ENCODE measurements at places on chromosomes 2 and 18.

DNA sequence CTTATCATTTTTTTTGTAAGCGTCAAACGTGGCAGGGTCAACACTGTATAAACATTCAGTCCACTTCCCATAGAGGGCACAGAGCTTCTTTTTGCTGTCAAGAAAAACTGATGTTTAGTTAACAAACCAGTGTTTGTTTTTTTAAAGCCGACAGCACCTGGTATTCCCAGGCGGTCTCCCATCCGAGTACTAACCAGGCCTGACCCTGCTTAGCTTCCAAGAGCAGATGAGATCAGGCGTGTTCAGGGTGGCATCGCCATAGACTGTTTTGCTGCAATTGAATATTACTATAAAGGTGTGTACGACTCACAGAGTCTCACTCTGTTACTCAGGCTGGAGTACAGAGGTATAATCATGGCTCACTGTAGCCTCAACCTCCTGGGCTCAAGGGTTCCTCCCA is 31.5 kb downstream of the CABYR start:
- DNase-seq = no peak

GRCh38 chr2:64770781-64771334 is 117.1 kb upstream of the SERTAD2 start:
- DNase-seq = peak; percentile 72

- no peak for DNase-seq
These were observed 58.2 kb upstream of the ZEB2 start for GRCh38 chr2:144578099-144578498.

DNA sequence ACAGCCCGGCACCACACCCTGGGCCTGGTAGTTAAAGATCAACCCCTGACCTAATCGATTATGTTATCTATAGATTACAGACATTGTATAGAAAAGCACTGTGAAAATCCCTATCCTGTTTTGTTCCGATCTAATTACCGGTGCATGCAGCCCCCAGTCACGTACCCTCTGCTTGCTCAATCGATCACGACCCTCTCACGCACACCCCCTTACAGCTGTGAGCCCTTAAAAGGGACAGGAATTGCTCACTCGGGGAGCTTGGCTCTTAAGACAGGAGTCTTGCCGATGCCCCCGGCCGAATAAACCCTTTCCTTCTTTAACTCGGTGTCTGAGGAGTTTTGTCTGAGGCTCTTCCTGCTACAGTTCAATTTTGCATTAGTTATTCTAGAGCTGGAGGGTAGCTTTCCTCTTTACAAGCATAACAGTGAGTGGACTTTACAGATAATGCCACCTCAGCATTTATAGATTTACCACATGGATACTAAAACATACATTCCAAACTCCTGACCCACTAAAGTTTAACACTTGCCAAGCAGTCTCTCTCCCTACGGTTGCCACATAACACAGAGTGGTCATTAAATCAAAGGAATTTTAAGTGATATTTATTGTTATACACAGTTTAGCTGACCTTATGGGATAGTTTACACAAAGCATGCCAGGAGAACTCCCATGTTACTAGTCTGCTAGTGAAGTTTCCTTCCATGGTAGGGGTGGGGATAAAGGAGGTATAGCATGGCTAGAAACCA is 101.0 kb downstream of the EVA1A start:
- no peak for DNase-seq

GRCh38 chr2:181778621-181779201 is 98.4 kb upstream of the NEUROD1 start:
- no peak for DNase-seq

DNA sequence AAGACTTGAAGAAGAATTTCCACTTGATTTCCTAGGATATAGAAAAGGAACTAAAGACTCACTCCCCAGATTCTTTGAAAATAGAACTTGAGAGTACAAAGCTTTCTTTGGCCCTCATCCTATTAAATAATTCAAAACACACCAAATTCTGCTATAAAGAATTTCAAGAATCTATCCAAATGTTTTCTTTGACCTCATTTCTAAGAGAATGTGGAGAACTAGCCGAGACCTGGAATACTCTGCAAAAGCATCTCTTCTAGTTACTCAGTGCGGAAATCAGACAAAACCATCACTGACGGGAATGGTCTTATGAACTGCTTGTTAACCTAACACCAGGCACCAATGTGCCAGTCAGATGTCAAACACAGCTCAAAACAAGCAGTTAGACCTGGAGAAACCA is 44.2 kb upstream of the ARL5A start:
- DNase-seq = no peak

DNA sequence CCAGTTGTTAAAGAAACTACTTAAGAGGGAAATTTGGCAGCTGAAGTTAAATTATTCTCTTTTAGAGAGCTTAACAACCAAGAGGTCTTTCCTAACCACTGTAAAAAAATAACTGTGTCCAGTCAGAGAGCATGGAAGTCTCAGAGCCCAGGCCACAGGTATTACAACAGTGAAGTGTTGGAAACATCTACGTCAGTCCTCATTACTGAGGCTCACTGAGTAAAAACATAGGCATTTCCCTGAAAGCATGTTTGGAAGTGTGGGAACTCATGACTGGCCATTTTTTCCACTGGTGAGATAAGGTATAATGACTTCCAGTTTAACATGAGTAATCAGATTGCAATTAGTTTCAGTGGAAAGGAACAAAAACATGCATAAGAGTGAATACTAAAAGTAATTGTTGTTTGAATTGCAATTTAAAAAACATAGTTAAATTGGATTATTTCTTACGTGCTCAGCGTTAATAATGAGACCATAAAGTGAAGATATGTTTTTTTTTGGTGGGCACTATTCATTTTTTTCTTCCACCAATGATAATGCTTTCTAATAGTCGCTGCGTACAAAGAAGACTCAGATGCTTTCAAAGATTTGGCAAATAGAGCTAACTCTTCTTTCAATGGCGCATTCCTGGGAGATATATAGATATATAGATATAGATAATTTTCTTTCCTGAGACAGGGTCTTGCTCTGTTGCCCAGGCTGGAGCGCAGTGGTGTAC is 60.8 kb downstream of the EFEMP1 start:
- peak; percentile 88 for DNase-seq

GRCh38 chr18:33231474-33232317 is 208.8 kb downstream of the CCDC178 start:
- DNase-seq = peak; percentile 10

- DNase-seq = peak; percentile 15
These were observed 93.3 kb upstream of the EML6 start for GRCh38 chr2:54629914-54630857.

- DNase-seq = no peak
These were observed 282.9 kb downstream of the DYSF start for GRCh38 chr2:71736091-71736861.

DNA sequence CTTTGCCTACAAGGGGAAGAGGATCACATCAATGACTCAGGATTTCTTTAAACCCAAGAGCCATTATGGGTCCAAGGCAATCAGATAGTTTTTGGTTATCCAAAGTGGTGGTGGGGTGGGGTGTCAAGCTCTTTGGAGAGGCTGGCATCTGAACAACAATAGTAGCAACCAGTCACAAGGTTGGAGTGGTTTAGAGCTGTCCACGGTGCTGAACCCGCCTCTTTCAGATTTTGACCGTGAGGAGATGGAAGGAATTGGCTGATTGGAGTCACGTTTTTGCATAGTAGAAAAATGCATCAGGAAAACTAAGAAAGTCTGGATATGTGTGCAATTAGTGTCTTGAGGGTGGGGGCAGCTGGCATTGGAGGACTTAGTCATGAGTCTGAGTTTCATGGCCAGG is 159.9 kb downstream of the LOXHD1 start:
- peak; percentile 8 for DNase-seq

GRCh38 chr2:120596990-120597594 is 138.6 kb upstream of the GLI2 start:
- no peak for DNase-seq

DNA sequence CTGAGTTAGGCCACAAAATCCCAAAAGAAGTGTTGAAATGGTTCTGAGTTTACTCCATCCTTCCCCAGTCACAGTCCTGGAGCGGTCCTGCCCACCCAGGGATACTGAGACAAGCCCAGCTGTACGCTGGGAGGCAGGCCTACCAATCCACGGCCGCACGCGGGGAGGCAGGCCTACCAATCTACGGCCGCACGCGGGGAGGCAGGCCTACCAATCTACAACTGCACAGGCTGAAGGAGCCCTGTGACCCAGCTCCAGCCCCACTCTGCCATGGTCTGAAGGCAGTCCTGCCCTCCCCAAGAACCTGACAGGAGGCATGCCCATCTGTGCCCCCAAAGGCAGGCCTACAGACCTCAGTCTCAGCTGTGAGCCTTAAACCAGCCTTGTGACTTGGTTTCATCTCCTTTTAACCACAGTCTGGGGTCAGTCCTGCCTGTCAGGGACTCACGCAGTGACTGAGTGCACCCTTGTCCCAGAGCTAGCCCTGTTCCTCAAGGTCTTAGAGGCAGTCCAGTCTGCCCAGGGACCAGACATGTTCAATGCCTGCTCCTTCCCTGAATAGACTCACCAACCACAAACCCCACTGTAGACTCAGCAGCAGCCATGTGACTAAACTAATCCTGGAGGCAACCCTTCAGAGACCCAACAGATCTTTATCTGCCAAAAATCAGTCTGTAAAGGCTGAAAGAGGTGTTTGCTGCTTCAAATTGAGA is 36.8 kb downstream of the GPC1 start:
- no peak for DNase-seq

- DNase-seq = no peak
These were observed 16.9 kb downstream of the ERCC3 start for GRCh38 chr2:127277028-127277427.

DNA sequence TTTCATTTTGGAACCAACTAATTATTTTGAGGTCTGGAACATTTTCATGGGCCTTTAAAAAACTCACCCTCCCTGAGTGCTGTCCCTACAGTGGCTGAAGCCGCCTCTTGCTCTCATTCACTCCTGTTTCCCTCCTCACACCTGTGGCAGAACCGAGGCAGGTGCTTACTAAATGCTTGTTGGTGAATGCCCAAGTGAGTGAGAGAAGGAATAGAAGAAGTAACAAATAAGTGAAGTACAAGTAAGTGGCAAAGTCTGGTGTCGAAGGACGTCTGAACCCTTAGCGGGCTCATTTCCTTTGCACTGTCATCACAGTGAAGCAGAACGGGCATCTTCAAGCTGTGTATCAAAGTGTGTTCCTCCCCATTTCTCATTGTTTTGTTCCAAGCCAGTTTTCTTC is 135.2 kb downstream of the RHBDD1 start:
- DNase-seq = no peak

GRCh38 chr18:54019641-54020040 is 204.8 kb downstream of the MBD2 start:
- no peak for DNase-seq

DNA sequence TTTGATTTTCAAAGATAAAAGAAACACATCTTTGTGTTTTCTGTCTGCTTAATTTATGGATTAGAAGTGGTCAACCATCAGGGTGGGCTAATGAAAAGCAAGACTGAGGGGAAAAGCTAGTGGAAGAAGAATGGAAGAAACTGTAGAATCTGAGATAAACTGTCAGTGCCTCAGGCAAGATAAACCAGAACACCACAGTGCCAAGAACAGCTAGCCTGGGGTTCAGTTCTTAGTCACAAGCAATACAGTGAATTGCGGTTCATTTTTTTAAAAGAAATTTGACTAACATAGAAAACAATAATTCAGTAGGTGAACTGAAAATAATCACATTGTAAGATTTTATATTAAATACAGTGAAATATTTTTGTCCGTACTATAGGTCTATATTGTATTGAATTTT is 22.0 kb upstream of the LNPK start:
- DNase-seq = no peak

DNA sequence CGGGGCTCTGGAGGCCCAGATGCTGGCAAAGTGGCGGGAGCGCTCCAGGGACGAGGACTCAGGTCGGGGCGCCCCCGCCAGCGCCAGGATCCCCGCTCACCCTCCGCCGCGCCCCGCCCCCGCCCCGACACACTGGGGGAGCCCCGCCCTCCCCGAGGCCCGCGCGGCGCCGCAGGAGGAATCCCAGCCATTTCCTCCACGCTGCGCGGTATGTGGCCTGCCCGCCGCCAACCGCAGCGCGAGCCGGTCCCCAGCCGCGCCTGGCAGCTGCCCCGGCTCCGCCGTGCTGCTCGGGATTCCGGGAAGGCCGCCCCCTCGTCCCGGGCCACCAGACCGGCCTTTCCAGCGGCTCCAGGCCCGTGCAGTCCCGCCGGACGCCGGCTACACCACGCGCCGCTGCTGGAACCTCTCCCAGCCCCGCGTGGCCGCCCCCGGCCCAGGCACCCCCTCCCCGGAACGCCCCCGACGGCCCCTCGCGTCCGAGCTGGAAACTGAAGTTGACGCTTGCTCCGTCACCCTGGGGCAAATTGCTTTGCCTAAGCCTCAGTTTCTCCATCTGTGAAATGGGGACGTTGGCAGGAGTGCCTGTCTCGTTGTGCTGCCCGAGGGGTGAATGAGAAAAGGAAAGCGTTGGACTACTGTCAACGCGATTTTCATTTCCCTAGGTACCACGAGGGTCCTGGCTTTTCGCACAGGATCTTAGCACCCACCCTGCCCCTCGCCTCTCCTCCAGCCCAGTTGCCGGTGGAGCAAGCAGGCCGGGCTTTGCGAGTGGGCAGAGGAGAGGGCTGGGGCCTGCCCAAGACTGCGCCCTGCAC is 53.6 kb downstream of the PKDCC start:
- peak; percentile 48 for DNase-seq

GRCh38 chr2:207236156-207236935 is 70.6 kb upstream of the KLF7 start:
- DNase-seq = no peak

GRCh38 chr2:155840661-155841060 is 491.9 kb downstream of the NR4A2 start:
- no peak for DNase-seq

DNA sequence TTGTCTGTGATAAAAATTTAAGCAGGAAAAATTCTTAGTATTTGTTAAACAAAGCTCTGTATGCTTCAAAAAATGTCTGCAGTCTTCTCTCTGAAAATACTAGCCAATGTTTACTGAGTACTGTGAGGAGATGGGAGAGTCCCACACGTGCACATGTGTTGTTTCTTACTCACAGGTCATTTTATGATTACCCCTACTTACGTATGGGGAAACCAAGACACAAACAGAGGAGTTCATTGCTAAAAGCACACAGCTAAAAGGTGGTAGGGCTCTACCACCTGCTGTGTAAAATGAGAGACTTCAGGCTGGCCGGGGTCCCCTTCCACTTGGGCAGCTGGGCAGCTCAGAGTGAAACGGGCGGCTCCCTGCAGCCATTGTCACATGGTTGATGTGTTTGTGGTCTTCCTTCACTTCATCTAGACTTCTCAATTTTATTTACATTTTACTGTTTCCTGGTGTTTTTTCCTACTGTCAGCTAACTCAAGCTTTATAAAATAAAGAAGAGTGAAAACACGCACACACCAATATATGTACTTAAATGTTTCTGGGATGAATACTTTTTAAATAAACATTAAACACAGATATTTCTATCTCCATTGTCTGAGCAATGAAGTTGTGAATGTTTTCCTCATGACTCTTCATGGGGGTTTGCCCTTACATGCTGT is 71.2 kb downstream of the MBP start:
- DNase-seq = no peak

- no peak for DNase-seq
These were observed 6.5 kb downstream of the GKN1 start for GRCh38 chr2:68980956-68981355.

DNA sequence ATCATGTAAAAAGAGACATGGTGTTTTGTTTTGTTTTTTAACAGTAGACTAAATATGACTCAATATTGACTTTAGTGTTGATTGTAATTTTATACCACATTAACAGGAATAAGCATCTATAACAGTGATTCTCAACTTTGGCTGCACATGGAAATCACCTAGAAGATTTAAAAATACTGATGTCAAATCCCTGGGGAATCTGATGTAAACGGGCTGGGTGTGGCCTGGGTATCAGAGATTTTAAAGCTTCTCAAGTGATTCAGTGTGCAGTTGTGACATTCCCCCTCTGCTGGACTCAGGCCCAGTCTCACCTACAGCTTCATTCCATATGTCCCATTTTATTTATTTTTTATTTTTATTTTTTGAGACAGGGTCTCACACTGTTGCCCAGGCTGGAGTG is 82.8 kb upstream of the ATP8B1 start:
- no peak for DNase-seq

Measured in RWPE1 (cell line).